Fibroblast of skin of left biceps (primary cell): ENCODE measurements at places on chromosomes 6 and 20.

- DNase-seq, result no peak
These were observed 78.1 kb downstream of the CFAP61 start for GRCh38 chr20:20130399-20130798.

- DNase-seq, result no peak
These were observed 213.9 kb upstream of the CNR1 start for GRCh38 chr6:88380083-88380482.

DNA sequence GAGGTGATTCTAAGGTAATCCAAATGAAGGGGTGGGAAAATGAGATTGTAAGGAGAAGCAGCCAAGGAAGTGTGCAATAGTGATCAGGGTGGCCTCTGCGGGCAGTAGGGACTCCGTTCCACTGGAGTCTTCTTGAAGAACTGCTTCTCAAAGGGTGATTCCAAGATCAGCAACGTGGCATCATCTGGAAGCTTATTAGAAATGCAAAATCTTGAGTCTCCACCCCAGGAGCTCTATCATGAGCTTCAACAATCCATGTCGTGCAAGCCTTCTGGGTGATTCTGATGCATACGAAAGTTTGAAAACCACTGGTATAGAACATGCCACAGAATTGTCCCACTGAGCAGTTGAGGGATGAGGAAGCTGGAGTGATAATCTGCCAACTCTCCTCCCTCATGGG is 31.4 kb downstream of the SCP2D1 start:
- no peak for DNase-seq

GRCh38 chr20:5205348-5206210 is 78.8 kb downstream of the CDS2 start:
- peak; percentile 28 for DNase-seq

GRCh38 chr6:47352194-47352920 is 42.7 kb upstream of the TNFRSF21 start:
- DNase-seq, result no peak

GRCh38 chr20:17044891-17045290 is 181.9 kb upstream of the PCSK2 start:
- no peak for DNase-seq

DNA sequence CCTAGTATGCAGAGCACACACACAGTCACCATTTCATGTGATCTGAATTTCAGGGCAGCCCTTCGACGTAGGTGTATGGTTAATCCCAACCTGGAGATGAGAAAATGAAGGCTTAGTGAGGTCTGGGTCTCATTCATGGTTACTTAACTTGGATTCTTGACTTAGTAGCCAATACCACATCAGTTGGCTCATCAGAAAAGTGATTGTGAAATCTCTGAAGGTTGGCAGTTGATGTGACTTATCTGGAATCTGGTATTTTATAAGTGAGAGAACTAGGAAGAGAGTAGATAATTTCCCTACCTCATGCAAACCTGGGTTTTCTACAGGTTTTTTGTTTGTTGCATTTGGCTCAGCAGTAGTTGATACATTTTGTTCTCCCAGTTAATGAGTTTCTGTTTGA is 123.7 kb downstream of the CCDC170 start:
- no peak for DNase-seq

- no peak for DNase-seq
These were observed 17.9 kb upstream of the ARMC12 start for GRCh38 chr6:35718911-35719381.

- peak; percentile 10 for DNase-seq
These were observed 246.9 kb downstream of the UBE3D start for GRCh38 chr6:82818727-82819126.

GRCh38 chr6:168322966-168323365 is 3.4 kb upstream of the DACT2 start:
- DNase-seq, result no peak

DNA sequence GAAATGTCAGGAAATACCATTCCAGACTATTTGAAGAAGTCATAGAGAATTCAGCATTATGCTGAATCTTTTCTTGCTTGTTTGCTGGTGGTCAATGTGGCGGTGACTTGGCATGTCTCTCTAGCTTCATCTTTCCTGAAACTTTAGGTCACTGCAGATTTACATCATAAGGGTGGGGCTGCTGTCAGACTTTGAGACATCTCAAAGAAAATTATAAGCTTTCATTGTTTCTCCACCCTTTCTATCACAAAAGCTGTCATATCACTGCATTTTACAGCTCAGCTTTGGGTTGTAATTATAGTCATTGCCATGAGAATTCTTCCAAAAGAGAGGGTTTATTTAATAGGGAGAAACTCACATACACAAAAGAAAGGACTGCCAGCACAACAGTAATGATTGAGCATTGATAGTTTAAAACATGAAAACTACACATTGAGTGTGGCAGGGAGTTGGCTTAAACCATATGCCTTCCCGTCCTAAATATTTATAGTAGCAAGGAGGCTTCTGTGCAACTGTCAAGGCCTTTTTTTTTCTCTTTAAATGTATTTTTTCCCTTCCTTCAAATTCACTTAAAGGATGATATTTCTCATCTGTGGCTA is 44.7 kb upstream of the LRRC1 start:
- no peak for DNase-seq

DNA sequence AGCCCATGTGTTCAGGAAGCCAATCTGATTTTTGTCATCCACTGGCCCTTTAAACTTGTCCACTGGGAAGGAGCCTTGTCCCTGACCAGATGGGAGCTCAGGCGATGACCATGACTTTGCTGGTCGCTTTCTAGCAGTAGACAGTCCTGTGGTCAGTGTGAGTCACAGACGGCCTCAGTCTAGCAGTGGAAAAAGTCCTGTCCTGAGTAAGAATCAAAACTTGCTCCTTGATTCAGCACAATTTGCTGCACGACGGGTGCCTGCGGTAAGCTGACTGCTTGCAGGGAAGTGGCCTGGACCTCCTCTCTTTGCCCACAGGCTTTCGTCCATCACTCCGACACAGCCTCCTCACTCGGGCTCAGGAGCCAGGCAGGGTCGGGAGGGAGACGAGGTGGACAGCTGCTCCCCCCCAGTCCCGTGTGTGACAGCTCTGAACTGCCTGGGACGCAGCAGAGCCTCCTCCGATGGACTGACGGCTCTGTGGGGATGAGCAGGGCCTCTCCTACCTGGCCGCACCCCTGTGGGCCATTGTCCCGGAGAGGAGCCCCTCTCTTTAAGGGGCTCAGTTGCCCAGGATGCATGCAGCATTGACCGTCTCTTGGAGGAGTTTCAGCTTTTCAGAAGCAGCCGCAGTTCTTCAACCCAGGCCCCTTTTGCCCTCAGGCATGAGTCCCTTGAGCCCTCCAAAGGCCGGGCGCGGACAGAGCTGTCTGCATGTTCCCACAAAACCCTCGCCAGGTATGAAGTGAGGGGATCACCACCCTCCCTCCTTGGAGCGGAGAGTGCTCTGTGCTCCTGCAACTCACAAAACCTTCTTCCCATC is 209.2 kb downstream of the ANKRD60 start:
- no peak for DNase-seq

- DNase-seq, result no peak
These were observed 97.2 kb upstream of the HDAC2 start for GRCh38 chr6:114068116-114068515.

DNA sequence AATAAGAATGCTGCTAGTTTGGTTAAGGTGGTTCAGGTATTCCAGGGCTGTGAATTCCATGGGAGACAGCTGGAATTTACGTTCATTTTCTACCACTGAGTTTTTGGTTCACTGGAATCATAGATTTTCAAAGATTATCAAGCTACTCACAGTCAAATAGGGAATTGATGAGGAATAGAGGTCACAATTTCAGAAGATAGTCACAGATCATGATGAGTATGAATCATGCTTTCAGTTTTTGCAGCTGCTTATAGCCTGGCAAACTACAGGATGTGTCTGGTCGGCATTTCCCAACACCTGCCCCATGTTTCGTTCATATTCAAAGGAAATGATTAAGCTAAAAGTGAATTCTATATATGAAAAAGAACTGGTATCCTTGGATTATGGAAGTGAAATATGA is 58.7 kb downstream of the BCKDHB start:
- no peak for DNase-seq

DNA sequence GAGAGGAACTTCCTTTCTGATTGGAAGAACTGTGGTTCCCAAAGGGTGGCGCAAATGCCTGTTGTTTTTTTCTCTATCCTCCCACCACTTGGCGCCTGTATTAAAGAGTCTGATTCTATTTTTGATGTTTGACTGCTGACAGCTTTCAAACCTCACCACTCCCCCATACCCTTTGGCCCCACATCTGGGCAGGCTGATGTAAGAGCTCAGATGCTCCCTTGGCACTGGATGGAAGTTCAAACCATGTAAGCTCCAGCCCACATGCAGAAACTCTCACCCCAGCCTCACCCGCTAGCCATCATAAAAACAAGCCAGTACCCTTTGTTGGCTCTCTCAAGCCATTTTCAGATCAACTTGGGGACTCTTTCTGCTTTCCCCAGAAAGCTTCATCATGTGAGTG is 20.0 kb upstream of the TMEM14A start:
- DNase-seq, result no peak

DNA sequence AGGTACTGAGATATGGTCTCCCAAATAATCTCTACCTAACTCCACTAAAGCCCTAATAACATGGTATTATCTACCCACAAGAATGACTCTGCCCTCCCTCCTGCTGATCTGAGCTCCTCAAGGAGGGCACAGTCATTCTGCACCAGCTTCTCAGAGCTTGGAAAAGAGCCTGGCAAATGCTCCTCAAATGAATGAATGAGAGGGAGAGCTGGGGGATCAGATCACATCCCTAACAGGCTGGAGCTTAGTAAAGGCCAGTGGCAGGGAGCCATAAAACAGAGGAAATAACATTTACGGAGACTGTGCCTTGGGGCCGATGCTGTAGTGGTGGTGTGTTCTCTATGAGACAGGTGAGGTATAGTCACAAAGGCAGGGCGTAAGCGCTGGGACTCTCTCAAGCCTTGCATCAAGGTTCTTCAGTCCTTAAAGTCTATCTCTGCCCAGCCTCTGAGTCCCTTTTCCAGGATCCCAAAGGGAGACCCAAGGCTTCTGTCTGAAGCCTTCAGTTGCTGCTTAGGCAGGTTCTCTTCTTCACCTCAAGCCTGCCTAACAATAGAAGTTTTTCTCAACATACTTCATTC is 7.2 kb upstream of the NNAT start:
- DNase-seq, result no peak

DNA sequence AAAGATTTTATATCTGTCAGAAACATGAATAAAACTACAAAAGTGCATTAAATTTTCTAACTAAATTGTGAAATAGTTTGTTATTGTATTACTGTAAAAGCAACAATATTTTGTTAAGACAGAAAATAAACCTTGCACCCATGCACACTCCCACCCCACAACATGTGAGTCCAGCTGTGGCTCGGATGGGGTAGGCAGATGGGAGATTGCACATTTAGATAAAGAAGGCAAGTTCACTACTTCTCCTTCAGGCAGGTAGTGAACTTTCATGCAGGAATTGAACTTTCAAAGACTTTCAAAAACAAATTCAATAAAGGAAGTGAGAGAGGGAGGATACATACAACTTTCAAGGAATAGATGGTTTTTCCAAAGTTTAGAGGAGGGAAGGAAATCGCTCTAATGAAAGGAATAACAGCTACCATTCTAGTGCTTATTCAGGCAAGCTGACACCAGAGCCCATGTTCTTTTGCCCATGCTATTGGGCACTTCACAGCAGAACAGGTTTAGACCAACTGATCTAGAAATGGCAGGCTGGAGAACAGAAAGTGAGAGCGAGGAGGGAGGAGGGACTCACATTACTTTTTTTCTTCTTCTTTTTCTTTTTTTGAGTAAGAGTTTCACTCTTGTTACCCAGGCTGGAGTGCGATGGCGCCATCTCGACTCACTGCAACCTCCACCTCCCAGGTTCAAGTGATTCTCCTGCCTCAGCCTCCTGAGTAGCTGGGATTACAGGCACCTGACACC is 28.5 kb downstream of the SF3B5 start:
- no peak for DNase-seq

DNA sequence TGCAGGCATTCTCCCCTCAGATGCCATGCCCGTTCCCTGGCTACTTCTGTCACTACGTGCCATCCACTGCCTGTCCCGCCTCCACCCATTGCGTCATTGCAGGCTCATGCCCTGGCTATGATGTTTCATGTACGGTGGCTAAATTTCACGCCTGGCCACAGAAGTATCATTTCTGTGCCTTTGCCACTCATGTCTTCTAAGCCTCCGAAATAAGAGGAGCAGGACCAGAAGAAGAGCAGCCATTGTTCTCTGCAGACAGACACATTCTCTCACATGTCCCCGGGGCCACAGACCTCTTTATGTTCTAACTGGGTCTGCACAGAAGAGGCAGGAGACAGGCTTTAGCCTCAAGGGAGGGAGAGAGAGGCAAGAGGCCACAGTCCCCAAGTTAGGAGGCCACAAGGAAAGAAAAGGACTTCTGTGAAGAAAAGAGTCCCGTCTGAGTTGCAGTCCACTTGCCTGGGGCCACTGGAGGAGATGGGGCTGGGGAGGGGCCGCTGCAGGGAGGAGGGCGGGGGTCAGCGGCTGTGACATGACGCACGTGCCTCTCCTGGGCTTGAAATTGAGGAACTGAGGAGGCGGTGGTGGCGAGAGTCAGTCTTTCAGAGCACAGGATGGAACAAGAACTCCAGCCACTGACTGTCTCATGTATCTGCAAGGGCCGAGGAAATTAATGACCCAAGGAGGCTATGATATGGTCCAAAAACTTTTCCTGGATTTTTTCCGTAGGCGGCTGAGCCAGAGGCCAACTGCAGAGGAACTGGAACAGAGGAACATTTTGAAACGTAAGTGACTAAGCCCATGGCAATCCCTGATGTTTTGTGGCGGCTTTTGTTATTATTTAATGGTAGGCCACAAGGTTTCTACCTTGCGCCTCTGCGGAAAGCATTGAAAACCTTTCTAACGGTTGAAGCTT is 55.9 kb downstream of the TBC1D7 start:
- DNase-seq, result no peak

DNA sequence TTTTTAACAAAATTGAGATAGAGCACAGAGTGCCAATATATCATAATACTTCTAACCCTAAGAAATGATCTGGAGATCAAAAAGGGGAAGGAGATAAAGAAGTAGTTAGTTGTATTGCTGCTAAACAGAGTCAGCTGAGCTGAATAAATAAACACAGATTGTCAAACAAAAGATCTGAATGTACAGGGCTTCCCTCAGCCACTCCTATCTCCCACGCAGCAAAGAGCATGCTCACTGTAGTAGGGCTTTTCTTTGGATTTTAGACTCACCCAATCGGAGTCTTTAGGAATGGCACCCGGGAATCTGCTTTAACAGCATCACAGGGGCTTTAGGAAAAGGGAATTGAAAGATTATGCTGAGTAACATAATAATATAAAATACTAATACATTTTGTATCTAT is 222.2 kb upstream of the STXBP5 start:
- DNase-seq, result no peak

DNA sequence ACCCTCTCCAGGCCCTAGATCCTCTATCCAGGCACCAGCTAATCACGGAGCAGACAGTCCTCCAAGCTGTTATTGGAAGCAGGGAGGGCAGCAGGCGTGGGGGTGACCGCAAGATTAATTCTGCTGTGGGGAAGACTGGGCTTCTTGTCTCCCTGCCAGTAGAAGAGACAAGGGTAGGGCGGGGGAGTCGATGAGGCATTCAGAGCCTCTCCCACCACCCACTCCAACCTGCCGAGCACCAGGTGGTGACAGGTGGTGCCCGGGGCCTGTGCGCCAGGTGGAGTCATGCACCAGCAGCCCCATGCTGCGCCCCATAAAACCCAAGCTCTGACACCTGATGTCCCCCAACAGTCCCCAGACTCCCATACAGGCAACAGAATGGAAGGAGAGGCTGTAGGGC is 89.6 kb downstream of the CDH22 start:
- DNase-seq, result no peak
